ENCODE measurements at places on chromosomes 5 and 9. TPM values are rescaled to one million over a fixed set of nuclear protein-coding genes. Genes with fewer than 3 reads are reported as not detected.
A peak's percentile ranks its signal among the peaks of the same experiment; 100 is the strongest.

GRCh38 chr9:90105773-90106172, 501.0 kb downstream of the GADD45G start:
- H3K36me3 ChIP-seq, result no peaks in the 10 kb centered on the region
- H3K27me3 ChIP-seq, result no peaks in the 10 kb centered on the region
- H3K4me3 ChIP-seq, result no peak overlapping the region
- no peaks in the 10 kb centered on the region for H3K4me1 ChIP-seq
- DNase-seq, result no peak

GRCh38 chr9:7791394-7791793, 8.2 kb downstream of the DMAC1 start:
- H3K27ac ChIP-seq, result no peak overlapping the region
- H3K36me3 ChIP-seq, result no peaks in the 10 kb centered on the region
- peaks cover 5% of the 10 kb centered on the region for H3K4me1 ChIP-seq
- H3K27me3 ChIP-seq, result no peaks in the 10 kb centered on the region
- no peak overlapping the region for H3K4me3 ChIP-seq
- no peak for DNase-seq

DNA sequence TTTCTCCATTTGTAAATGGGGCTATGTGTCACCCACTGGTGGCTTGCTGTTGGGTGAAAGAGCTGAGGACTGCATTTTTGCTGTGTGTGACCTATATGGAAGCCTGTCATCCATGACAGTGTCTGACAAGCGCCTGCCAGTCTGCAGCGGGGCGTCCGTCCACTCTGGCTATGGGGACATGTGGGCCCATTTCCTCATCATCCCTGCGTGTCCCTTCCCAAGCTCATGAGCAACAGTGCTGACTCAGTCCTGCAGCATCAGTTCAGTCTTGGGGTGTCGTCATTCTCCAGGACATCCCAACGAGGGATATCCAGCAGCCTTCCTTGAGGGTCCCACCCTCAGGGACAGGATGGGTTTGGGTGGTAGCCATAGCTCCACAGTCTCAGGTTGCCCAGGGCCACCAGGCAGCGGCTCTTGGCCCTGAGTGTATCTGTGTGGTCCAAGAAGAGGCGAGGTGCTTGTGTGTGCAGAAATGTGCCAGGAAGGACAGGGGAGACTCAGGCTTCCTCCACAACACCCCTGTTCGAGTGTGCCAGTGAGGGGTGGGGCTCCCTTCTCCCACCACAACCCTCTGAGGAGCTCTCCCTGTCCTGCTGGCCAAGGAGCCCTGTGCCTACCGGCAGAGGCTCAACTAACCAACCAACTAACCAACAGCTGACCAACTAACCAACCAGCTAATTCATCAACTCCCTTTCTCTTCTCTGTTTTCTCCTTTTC, 2.1 kb downstream of the FGD3 start:
- H3K4me1 ChIP-seq, result no peaks in the 10 kb centered on the region

DNA sequence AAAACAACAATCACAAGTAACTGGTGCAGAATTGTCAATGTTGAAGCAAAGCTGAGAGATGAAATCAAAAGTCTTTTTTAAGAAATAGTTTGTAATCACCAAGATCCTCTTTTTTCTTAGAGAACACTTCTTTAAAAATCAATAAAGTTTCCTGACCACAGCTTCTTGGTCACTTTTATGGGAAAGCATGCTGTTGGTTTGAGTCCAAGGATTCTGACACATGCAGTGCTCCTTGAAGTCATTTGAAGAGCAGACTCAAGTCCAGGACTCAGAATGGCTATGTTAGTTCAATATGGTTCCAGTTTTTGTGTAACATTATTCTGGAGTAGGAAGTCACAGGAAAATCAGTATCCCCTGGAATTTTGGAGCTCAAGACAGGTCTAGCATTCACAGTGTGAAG, 480.6 kb downstream of the NR2F1-AS1 start:
- H3K36me3 ChIP-seq, result no peaks in the 10 kb centered on the region
- H3K27ac ChIP-seq, result no peak overlapping the region
- no peaks in the 10 kb centered on the region for H3K27me3 ChIP-seq

DNA sequence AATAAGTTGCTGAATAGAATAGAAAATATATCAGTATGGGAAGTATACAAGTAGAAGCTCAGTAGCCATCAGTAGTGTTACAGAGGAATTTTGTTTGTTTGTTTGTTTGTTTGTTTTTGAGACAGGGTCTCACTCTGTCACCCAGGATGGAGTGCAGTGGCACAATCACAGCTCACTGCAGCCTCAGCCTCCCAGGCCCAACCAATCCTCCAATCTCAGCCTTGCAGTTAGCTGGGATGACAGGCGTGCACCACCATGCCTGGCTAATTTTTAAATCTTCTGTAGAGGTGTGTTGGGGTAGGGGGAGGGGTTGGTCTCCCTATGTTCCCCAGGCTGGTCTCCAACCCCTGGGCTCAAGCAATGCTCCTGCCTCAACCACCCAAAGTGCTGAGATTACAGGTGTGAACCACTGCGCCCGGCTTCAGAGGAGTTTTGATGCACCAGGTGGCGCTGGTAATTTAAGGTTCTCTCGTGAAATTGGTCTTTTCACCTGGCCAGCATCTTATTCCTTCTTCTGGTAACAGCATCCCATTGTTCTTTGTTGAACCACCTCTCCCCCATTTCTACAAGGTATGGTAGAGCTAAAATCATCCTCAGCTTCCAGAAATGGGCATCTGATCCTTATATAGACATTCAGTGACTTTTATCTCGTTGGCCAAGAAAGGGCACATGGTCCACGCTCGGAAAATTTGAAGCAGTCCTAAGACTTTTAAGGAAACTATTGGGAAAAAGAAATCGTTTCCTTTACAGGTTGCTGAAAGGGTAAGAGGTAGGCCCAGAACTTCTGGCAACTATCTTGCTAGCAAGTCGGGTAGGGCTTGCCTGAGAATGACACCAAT, 157.1 kb downstream of the ARRDC3 start:
- H3K27me3 ChIP-seq, result no peaks in the 10 kb centered on the region
- no peaks in the 10 kb centered on the region for H3K36me3 ChIP-seq
- peaks cover 10% of the 10 kb centered on the region for H3K4me1 ChIP-seq

DNA sequence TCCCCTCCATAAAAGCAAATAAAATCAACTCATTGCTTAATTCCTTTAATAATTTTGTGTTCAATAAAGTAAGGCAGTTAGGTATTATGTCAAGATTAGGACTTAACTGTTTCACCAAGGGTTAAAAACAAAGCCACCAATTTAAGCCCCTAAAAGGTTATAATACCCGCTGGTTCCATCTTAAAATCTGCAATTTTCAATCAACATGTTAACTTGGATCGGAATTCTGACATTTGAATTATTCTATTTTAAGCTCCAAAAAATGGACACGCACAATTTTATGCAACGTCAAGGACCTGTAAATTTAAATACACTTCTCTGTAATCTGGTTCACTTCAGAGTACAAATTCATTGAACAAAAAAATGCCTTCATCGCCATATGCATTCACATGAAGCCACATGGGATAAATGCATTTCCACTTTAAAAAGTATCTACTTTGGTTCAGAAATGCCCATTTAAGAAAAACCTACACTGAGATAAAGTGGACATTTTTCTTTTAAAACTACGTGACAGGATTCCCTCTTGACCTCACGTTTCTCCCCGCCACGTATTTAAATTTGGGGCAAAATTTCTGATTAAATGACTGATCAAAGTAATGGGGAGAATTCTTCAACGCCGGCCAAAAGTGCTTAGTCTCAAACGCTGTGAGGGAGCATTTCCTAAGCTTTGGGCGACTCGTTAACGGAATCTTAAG, 721 bp downstream of the GIN1 start:
- peak overlapping the region; percentile 100 for H3K27ac ChIP-seq
- no peaks in the 10 kb centered on the region for H3K27me3 ChIP-seq
- H3K4me3 ChIP-seq, result peak overlapping the region; percentile 63
- DNase-seq, result no peak
- H3K4me1 ChIP-seq, result no peaks in the 10 kb centered on the region
- no peaks in the 10 kb centered on the region for H3K36me3 ChIP-seq

DNA sequence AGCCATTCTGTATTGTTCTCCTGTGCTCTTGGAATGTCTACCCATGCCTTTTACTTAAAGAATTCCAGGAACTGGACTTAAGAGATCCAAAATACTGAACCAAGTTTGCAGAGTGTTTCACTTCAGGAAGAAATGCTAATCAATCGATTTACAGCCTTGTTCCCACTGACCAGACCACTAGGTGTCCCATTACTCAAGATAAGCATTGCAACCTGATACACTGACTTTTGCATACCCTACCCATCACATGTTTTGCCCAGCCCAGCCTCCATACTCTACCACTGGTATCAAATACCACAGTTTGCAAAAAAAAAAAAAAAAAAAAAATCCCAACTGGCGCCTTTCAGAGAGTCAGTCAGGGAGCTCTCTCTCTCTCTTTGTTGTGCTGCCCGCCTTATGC, 550.8 kb downstream of the CDH9 start:
- H3K27ac ChIP-seq, result no peak overlapping the region
- H3K27me3 ChIP-seq, result no peaks in the 10 kb centered on the region
- H3K4me1 ChIP-seq, result no peaks in the 10 kb centered on the region
- no peak for DNase-seq
- H3K36me3 ChIP-seq, result no peaks in the 10 kb centered on the region
- no peak overlapping the region for H3K4me3 ChIP-seq

The GRK6 gene
- total RNA-seq, result 71.9 TPM

The CENPK gene
- total RNA-seq, result 56.4 TPM

The GAPT gene
- not detected for total RNA-seq
